ENCODE measurements at places on chromosomes 7 and 10.

DNA sequence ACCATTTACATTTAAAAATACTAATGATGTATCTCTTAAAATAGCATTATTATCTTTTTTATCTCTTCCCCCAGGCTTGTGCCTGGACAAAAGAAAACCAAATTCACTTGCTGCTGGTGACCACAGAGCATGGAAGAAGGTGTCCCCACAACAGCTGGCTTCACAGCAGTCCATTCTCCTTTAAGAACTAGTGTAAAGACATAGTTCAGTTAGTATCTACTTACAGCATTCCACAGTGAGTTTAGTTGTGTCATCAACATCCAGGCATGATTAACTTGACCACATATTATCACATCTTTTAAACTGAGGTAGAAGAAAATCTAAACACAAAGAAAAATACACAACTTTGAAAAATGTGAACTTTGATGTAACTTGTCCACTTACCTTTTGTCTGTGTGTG is 55.0 kb downstream of the LRRC17 start:
- DNase-seq: no peak

DNA sequence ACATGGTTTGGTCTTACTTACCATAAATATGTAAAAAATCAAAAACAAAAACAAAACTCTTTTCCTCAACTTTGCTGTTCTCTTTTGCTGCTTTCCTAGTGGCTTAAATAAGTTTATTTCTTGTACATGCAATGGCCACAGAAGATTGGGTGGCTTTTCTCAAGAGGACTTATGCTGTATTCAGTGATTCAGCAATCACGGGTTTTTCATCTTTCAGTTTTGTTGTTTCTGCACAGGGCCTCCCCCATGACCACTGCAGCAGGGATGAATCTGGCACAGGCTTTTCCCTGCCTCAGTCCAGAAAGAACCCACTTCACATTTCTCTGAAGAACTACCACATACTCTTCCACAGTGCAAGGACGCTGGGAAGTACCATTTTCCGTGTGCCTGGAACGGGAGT is 355.0 kb downstream of the RNLS start:
- DNase-seq: no peak

DNA sequence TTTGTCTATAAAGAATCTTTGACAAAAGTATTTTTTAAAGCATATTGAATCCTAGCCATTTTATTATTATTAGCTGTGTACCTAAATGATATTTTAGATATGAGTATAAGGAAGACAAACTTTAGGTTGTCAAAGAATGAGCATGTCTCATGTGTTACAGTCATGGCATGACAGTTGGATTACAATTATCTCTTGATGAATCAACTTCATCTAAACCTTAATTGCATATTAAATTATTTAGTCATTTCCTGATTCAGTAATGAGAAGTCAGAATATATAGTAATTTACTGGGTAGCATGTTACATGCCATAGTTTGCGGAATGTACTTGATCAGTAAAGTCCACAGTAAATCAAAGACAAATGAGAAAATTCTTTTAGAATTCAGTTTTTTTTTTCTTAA is 59.2 kb downstream of the MAPK8 start:
- DNase-seq: no peak

DNA sequence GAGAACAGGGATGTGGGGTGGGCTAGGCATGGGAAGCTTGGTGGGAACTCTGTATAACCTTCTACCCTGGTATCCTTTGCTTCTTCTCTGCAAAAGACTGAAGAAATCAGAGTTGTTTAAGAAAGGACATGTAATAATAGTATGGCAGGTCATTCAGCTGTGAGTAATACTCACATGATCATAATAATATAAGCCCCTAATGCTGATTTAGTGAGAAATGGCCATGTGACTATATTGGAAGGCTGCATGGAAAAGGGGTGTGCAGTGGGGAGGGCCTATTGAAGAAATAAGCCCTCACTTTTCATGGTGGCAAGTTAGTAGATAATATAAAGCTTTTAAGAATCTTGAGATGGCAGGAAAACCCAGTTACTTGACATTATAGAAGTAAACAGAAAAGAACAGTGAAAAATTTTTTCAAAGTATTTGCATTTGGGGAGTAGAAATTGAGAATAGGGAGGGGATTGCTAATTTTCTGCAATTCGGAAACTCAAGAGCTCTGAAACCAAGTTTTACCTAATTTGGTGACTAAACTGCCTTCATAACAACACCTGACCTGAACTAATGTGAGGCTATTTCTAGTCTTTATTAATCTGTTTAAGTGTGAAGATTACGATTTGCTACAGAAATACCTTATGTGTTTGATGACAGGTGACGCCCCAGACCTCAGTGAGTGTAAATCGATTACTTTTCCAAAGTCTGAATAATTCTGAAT is 44.4 kb downstream of the ATXN7L1 start:
- DNase-seq: no peak

DNA sequence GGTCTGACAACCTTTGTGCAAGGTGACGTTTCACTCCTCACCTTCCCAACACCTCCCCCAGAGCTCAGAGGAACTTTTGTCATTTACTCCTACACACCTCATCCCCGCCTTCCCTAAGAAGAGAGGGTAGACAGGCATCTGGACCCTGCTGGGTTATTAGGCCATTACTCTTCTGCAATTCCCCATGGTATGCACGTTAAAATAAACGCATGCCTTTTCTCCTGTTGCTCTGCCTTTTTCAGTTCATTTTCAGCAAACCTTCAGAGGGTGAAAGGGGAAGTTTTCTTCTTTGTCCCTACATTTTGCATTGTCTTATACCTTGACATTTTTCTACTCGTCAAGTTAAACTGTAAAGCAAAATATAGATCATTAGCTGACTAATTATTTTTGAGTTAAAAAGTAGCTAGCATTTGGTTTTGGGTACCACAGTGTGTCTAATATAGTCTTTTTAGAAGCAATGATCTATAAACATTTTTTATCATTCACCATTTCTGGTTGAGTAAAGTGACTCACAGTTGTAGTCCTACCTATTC is 10.5 kb upstream of the EDRF1 start:
- DNase-seq: no peak

DNA sequence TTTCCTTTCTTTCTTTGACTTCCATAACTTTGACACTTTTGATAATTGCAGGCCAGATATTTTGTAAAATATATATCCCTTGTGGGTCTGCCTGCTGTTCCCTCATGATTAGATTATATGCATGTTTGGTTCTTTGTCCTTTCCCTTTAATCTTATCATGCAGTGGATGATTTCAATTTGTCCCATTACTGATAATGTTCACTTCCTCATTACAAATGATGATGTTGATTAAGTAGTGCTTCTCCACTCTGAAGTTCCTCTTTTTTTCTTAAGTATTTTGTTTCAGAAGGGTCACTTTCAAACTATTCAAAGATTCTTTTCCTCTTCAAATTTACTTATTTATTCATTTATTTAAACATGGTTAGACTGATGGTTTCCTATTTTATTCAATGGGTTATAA is 898.1 kb downstream of the XPNPEP1 start:
- DNase-seq: no peak

DNA sequence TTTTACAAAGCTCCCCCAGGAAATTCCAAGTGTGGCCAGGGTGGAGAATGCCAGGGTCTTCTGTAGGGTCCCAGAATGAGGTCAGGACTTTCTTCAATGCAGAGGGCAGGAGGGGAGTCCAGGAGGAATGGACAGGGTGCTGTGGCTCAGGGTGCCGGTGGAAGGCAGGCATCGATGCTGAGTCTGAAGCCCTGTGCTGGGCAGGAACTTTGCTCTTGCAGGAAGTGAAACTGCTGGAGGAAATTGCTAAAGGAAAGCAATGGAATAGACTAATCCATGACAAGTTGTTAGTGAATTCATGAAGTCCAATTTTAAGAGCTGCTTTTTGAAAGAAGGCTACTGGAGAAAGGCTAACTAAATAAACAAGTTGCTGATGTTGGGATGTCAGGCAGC is 14.8 kb downstream of the PTPRE start:
- DNase-seq: no peak

DNA sequence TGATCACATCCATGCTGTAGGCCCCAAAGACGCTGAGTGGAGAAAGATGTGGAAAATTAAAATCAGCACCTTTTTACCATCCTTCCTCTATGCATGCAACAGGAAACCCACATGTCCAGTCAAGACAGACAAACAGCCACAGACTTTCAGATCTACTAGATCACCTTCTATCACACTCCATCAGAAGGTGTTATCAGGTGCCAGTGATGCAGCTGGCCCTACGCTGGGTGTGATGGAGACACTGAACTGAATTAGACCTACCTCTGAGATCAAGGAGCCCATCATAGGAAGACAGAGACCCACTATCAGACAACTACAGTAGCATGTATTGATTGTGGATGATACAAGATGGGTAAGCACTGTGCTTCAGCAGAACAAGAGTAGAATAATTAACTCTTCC is 15.5 kb downstream of the CYP3A4 start:
- no peak for DNase-seq
